ENCODE measurements at places on chromosomes 13 and 19.

DNA sequence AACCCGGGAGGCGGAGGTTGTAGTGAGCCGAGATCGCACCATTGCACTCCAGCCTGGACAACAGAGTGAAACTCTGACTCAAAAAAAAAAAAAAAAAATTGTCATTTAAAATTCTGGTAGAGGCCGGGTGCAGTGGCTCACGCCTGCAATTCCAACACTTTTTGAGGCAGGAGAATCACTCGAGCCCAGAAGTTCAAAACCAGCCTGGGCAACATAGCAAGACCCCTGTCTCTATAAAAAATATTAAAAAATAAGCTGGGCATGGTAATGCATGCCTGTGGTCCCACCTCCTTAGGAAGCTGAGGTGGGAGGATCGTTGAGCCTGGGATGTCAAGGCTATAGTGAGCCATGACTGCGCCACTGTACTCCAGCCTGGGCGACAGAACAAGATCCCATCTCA lies 6.2 kb downstream of the NUCB1 start:
- no peak for DNase-seq

- DNase-seq: no peak
These were observed 39.7 kb downstream of the TPT1 start for GRCh38 chr13:45301263-45301662.

DNA sequence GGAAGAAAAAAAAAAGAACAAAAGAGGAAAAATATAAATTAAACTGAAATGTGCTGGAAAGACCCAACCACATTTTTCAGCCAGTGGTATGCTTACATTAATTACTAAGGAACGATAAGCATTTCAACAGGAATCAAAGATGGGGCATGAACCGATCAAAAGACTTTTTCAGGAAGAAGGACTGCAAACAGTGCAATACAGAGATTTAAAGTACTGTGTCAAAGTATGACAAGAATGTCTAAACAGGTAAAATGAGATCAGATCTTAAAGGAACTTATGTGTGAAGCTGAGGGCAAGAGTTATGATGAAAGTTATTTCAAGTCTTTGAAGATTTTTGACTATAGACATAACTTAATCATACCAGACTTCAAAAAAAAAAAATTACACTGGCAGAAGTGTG lies 1761.8 kb downstream of the SLITRK5 start:
- no peak for DNase-seq

GRCh38 chr19:28880735-28881401 lies 332.1 kb downstream of the UQCRFS1 start:
- DNase-seq: no peak
